Astrocyte of the cerebellum (primary cell): ENCODE measurements at places on chromosomes 5 and 9.
A peak's percentile ranks its signal among the peaks of the same experiment; 100 is the strongest.

DNA sequence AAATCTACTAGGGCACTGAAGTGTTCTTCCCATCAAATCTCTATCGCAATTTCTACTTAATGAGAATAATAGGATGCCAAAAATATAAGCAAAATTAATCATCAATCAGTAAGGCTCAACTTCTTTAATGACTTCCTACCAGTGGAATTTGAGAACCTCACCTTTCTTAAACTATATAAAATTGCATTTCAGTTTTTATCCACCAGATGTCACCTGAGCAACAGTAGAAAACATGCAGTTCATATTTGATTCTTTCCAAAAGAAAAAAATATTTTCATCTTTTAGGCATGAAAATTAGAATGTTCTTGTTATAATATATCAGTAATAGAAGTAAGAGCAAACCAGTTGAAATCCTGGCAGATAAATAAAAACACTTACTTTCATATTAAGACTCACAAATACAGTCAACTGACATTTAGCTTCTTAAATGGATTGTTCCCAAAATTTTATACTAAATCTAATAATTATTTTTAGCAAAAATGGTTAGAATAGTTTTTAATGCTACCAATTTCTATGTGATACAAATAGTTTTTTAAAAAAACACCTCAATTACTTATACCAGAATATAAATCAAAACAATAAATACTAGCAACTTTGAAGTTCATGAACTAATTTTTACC, 13.4 kb upstream of the CCDC112 start:
- peak; percentile 42 for DNase-seq

DNA sequence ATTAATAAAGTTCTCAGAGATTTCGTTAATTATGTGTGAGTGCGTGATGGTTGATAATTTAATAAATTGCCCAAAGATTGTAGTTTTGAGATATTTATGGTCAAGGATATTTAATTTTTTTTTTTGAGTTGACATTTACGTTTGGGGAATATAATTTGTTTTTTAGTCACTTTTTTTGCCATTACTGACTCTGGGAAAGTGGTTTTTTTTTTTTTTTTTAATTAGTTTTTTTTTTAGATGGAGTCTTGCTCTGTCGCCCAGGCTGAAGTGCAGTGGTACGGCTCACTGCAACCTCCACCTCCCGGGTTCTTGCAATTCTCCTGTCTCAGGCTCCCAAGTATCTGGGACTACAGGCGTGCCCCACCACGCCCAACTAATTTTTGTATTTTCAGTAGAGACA, 1.7 kb downstream of the BDP1 start:
- DNase-seq, result no peak

- DNase-seq, result no peak
Observed at GRCh38 chr9:99595796-99596195, 225.9 kb upstream of the NR4A3 start.

DNA sequence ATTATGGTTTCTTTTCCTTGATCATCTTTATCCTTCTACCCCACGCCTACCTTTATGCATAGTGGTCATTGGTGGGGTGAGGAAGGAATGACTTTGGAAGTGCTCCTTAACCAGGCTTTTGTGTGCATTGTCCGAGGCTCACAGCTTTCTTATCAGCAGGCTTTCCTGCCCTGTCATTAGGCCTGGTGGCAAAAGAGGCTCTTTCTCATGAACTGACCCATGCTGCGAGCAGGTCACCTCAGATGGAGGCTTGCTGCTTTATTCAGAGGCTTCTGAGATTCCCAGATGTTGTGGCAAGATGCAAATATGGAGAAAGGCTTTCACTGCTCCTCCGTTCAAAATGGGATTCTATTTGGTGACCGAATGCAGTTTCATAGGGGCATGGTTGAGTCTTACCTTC, 57.4 kb upstream of the DMRTA1 start:
- no peak for DNase-seq

DNA sequence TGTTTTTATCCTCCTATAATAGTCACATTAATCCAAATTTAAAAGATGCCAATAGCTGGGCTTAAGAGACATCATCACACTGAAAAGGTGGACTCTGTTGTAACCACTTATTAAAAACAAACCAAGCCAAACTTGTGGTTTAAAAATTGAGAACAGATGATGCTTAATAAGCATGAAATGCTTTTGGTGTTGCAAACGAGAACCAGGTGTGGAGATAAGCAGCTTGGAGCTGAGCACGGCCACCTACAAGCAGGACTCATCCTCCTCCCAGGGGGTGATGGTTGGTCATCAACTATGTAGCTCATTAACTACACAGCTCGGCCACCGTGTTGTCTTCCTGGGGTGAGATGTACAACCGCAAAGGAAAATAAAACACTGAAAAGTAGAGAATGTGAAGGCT, 154.4 kb downstream of the NPR3 start:
- peak; percentile 73 for DNase-seq

GRCh38 chr5:67156976-67157583, 39.5 kb downstream of the CD180 start:
- peak; percentile 31 for DNase-seq

- DNase-seq, result no peak
Observed at GRCh38 chr9:110844121-110844520, 175.5 kb downstream of the MUSK start.

GRCh38 chr5:133456933-133457402, 155.4 kb downstream of the FSTL4 start:
- no peak for DNase-seq

- no peak for DNase-seq
Observed at GRCh38 chr9:110047232-110047954, 160.6 kb downstream of the C9orf152 start.

DNA sequence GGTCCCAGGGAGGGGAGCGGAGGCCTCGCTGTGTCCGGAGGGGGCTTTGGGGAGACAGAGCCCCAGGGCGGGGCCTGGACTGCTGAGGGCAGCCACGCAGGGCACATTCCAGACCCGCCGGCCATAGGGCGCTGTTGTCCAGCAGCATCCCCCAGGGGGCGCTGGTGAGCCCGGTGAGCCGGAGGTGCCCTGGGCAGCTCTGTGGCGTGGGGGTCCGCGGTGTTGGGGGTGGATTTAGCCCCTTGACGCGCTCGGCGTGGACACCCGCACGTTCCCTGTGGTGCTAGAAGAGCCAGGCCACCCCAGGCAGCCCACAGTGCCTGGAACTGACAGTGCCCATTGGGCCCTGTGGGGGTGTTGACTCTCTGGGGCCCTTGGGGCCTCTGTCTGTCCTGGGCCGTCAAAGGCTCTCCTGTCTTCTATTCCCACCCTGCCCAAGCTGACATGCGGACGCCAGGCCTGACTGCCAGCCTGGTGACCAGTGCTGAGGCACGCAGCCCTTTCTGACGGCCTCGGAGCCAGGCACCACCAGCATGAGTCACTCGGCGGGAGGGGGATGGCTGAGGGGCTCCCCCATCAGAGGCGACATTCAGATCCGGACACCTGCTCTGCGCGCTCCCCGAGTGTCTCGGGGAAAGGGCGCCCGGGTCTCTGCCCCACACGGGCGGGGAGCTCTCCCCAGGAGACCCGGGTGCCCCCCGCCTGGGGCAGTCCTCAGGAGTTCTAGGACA, 23.9 kb downstream of the TPPP start:
- no peak for DNase-seq

DNA sequence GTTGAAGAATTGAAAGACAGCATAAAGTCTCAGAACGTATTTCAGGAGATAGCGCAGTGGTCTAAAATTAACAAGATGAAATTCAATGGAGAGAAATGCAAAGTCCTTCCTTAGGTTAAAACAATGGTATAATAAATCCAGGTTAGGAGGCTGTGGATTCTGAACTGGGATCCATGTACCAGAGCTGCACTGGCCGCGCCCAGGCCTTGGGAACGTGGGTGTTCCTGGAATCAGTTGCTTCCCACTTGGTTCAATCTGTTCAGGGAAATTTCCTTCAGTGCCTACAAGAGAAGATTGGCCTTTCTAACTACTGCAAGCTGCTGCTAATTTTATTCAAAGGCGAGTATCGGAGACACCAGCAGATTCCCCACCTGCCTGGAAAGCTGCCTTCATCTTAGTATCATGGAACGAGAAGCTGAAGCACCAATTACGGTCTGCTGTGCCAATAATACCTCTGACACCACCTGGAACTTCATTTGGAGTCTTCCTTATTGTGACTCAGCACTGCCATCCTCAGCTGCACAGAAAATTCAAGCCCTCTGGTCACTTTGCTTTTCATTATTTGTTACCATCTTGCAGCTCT, 14.3 kb upstream of the CTNND2 start:
- no peak for DNase-seq

- no peak for DNase-seq
Observed at GRCh38 chr9:2420543-2420942, 201.0 kb upstream of the VLDLR start.

GRCh38 chr5:112154940-112155686, 264.0 kb downstream of the EPB41L4A start:
- DNase-seq, result no peak

- DNase-seq, result no peak
Observed at GRCh38 chr9:95511952-95512708, 4.6 kb downstream of the PTCH1 start.

- no peak for DNase-seq
Observed at GRCh38 chr5:64971513-64971912, 202.8 kb downstream of the CWC27 start.

GRCh38 chr5:57850109-57850508, 367.5 kb upstream of the ACTBL2 start:
- DNase-seq, result no peak

GRCh38 chr5:2756211-2757152, 5.0 kb upstream of the IRX2 start:
- no peak for DNase-seq

DNA sequence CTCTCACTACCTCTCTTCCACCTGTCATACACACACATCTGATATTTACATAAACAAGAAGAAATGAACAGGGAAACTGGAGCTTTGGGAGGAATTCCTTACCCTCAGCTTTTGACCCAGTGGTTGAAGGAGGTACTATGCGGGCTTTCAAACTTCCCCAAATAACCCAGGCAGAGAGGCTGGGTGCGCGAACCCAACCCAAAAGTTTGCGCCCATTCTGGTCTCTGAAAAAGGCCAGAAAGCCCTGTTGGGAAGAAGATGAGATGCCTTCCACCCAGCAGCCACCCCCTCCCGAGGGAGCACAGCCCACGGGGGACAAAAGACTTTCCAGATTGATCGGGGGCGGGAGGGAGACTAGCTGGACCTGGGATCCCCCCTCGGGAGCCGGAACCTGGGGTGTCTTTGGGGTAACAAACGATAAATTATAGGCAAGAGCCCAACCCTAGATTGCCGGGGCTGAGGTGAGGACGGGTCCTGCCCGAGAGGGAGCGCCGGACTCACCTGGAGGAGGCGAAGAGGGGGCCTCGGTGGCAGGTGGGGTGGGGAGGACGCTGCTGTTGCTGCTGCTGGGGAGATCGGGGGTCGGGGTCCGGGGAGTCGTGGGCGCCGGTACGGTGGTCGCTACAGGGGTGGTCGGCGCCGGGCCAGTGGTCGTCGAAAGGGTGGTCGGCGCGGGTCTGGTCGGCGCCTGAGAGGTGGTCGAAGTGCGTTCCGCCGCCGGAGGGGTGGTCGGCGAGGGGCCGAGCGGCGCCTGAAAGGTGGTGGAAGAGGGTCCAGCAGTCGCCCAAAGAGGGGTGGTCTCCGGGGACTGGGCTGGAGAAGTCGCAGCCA, 798 bp downstream of the MEGF9 start:
- DNase-seq, result no peak

DNA sequence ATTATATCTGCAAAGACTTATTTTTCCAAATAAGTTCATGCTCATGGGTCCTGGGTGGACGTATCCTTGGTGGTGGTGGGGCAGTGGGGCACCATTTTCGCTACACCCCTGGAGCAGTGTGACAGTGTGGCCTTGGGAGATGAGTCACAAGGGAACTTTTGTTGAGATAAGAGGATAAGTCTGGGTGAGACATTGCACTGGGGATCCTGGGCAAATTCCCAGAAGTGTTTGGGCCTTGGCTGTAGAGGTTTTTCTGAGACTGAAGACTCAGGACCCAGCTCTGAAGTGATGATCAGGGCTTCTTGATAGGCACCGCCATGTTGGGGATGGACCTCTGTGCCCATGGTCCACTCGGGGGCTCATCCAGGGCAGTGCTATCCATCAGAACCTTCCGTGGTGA, 149.4 kb downstream of the MACROH2A1 start:
- no peak for DNase-seq

GRCh38 chr9:84862810-84863287, 193.3 kb downstream of the NTRK2 start:
- DNase-seq, result no peak

DNA sequence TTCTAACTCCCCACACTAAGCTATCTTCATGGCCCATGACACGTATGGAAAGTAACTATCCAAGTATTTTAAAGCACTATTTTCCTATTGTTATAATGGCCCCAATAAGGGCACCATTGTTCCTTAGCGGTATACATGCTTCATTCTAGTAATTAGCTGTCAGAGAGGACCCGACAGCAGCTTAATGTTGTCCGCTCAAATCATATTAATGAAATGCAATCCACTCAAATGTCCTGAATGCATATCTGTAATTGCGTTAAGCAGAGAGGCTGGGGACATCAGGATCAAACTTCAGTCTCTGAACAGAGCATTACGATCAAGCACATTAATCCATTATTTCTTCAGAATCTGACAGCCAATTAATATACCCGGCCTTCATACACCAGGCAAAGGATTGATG, 139.7 kb downstream of the CRB2 start:
- no peak for DNase-seq
